ENCODE measurements at places on chromosomes 1 and 21.

DNA sequence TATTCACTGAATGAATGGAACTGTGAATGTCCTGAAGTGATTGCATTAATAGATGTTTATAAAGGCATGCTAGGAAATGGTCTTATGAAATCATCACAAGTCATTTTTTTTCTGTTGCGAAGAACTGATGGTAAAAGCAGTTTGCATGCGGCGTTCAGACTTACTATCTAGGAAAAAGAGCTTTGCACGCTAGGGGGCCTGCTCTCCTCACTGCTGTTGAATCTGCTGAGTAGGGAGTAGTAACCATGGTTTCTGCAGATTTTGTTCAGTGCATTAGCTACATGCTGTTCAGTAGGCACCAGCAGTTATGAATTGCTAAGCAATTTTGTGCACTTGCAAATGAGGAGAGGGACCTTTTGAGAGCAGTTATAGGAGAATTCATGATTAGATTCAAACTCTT, 57.9 kb downstream of the CENPF start:
- peak; percentile 40 for DNase-seq

- DNase-seq, result no peak
These were observed 37.6 kb downstream of the PARP1 start for GRCh38 chr1:226370144-226370923.

- DNase-seq, result no peak
These were observed 47.9 kb downstream of the COLGALT2 start for GRCh38 chr1:183989604-183990003.

DNA sequence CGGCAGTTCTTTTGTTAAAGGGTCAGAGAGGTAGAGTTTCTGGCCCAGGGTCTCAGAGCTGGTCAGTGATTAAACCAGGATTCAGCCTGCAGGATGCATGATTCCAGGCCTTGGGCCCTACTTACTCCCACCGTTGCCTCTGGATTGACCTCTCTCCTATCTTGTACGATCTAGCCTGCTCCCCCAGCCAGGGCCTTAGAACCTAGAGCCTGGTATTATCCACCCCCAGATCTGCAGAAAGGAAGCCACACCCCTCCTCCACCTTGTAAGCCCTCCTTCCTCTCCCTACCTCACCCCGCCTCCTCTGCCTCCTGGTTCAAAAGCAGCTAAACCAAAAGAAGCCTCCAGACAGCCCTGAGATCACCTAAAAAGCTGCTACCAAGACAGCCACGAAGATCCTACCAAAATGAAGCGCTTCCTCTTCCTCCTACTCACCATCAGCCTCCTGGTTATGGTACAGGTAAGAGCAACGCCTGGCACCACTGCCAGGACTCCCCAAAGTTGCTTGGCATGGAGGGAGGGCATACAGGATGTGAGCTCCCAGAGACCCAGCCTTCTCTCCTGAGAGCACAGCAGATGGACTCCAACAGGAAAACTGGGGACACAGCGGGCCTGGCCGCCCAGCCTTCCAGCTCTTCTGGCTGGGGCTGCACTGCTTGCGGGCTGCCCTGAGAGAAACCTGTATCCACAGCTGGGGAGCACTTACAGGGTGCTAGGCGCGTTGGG, at the start of gene CD52:
Gene CD52, plus strand, starts transcription at position 347 of the 726 bp plus-strand sequence. Its CDS starts 60 bp downstream, at position 407.
- no peak for DNase-seq

- no peak for DNase-seq
These were observed 200.1 kb upstream of the DAB1 start for GRCh38 chr1:57623791-57624538.

DNA sequence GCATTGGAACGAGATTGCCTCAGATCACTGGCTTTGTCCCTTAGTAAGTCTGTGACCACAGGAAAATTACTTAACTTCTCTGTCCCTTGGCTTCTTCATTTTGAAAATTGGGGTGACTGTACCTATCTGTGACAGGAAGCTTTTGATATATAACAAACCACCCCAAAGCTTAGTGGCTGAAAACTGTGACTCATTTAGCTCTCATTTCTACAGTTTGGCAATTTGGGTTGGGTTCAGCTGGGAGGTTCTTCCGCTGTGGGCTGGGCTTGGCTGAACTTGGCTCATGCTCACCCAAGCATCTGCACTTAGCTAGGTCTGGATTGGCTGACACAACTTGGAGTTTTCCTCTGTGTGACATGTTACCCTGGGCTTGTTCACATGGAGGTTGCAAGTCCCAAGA, 14.0 kb downstream of the C1orf94 start:
- no peak for DNase-seq

DNA sequence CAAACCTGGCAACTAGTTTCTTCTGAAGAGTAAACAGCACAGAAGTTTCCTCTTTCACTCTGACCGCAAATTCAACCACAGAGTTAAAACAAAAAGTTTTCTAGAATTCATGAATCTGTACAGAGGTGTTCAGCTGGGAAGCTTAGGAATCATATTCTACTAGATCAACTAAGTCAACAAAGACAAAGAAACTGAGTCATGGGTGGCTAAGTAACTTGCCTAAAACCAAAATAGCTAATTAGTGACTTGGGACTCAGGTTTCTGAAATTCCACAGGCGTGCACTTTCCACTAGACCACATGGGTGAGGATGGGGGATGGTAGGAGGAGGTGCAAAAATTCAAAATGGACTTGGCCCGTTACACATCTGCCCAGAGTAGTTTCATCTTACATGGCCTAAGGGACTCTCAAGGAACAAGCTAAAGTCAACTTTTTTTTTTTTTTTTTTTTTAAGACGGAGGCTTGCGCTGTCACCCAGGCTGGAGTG, 25.8 kb downstream of the PTPN14 start:
- no peak for DNase-seq

GRCh38 chr1:230147253-230148125, 80.5 kb downstream of the GALNT2 start:
- DNase-seq, result no peak
